Progenitor cell of endocrine pancreas (in vitro differentiated cells): ENCODE measurements at places on chromosomes 6 and 20.
A peak's percentile ranks its signal among the peaks of the same experiment; 100 is the strongest.

DNA sequence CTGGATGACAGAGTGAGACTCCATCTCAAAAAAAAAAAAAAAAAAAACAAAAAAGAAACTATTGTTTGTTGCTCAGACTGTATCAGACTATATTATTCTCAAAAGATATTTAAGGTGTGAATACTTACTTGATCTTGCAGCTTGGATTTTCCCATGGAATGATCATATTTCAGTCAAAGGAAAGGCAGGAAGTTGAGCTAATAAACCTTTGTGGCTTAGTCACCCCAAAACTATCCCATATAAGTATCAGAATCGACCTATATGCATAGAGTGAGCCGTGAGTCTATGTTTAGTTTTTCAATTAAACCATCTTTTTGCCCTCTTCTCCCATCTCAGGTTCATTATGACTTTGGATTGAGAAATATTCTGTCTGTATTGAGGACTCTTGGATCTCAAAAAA is 152.6 kb downstream of the DNAH8 start:
- H3K4me1 ChIP-seq = no peaks in the 10 kb centered on the region
- no peak overlapping the region for H3K4me3 ChIP-seq
- no peak overlapping the region for H3K27ac ChIP-seq
- no peak for DNase-seq

GRCh38 chr20:54364365-54364764 is 111.0 kb upstream of the DOK5 start:
- H3K4me3 ChIP-seq = no peak overlapping the region
- H3K27me3 ChIP-seq = no peaks in the 10 kb centered on the region
- no peak for DNase-seq
- H3K27ac ChIP-seq = no peak overlapping the region
- peaks cover 5% of the 10 kb centered on the region for H3K4me1 ChIP-seq
- H3K36me3 ChIP-seq = no peaks in the 10 kb centered on the region

DNA sequence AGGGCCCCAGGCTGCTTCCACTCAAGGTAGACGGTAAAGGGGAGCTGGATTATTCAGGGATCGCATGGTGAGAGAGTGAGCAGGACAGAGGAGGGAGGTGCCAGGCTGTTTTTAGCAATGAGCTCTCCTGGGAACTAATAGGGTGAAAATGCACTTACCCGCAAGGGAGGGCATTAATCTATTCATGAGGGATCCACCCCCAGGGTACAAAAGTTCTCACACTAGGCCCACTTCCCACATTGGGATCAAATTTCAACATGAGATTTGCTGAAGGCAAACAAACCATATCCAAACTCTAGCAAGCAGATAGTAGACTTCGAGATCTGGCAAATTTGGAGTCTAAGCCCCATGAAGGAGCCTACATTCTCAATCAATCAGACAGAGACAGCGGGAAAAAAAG is 408.6 kb downstream of the RNF144B start:
- H3K36me3 ChIP-seq = no peaks in the 10 kb centered on the region
- peaks cover 7% of the 10 kb centered on the region for H3K4me1 ChIP-seq
- no peak for DNase-seq
- H3K27me3 ChIP-seq = no peaks in the 10 kb centered on the region
- H3K27ac ChIP-seq = peak overlapping the region; percentile 12
- no peak overlapping the region for H3K4me3 ChIP-seq

DNA sequence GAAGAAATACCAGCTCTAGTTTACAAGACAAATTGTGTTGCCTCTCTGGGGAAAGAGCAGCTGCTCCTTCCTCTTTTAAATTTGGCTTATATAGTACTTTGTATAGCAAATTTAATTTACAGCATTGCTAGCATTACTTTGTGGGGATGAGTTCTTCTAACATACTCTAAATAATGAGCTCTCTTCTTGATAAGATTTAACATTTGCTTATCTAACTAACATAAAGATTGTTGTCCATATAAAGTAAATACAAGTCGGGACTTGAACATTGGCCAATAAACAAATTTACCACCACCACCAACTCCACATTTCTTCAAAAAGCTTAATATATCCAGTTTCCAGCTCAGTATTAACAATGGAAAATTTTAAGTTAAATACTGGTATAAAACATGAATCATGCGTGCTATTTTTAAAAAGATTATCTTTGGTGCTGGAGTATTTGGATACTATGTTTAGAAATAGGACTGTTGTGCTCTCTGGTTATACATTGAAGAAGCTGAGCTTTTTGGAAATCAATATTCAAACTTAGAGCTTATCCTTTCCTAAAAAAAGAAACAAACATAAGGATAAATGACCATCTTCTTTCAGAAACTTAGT is 1146.9 kb upstream of the GJE1 start:
- no peak for DNase-seq
- H3K27me3 ChIP-seq = no peaks in the 10 kb centered on the region
- H3K4me1 ChIP-seq = peaks cover 2% of the 10 kb centered on the region
- H3K4me3 ChIP-seq = no peak overlapping the region

GRCh38 chr6:145032562-145033145 is 702.7 kb downstream of the EPM2A start:
- H3K36me3 ChIP-seq = no peaks in the 10 kb centered on the region
- no peak overlapping the region for H3K4me3 ChIP-seq
- H3K27ac ChIP-seq = no peak overlapping the region
- H3K4me1 ChIP-seq = peaks cover 6% of the 10 kb centered on the region
- no peaks in the 10 kb centered on the region for H3K27me3 ChIP-seq

DNA sequence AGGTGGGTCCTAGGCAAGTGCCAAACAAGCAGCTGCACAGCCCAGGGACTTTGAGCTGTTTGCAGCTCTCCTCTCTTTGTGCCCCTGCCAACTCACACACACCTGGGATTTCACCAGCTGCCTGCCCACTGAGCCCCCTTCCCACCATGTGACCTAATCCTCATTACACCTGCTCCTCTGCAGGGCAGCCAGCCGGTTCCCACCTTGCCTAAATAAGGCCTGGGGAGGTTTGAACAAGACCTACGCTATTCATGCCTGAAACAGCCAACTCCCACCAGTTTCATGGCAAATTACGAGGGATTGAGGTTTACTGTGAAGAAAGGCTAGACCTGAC is 92.6 kb upstream of the SOX4 start:
- DNase-seq = no peak
- no peaks in the 10 kb centered on the region for H3K27me3 ChIP-seq
- no peak overlapping the region for H3K27ac ChIP-seq
- peaks cover 13% of the 10 kb centered on the region for H3K4me1 ChIP-seq
- no peak overlapping the region for H3K4me3 ChIP-seq

DNA sequence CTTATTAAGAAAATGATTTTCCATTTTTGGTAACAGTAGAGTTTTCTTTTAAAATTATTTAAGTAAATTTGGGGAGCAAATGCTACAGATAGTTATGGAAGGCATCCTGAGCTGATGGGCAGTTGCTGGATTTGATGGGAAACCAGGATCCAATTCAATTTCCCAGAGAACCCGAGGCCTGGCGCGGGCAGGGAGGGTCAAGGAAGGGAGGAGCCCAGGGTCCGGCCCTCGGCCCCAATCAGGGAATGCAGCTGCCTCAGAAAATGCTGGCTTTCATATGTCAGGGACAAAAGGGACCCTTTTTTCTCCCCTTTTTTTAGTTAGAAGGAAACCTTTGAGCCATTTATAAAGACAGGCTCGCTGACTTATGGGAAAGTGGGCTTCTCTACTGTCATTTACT is 42.1 kb downstream of the CTCFL start:
- H3K27ac ChIP-seq = no peak overlapping the region
- no peak for DNase-seq
- no peaks in the 10 kb centered on the region for H3K36me3 ChIP-seq
- no peak overlapping the region for H3K4me3 ChIP-seq
- H3K4me1 ChIP-seq = no peaks in the 10 kb centered on the region
- H3K27me3 ChIP-seq = peaks cover 7% of the 10 kb centered on the region

DNA sequence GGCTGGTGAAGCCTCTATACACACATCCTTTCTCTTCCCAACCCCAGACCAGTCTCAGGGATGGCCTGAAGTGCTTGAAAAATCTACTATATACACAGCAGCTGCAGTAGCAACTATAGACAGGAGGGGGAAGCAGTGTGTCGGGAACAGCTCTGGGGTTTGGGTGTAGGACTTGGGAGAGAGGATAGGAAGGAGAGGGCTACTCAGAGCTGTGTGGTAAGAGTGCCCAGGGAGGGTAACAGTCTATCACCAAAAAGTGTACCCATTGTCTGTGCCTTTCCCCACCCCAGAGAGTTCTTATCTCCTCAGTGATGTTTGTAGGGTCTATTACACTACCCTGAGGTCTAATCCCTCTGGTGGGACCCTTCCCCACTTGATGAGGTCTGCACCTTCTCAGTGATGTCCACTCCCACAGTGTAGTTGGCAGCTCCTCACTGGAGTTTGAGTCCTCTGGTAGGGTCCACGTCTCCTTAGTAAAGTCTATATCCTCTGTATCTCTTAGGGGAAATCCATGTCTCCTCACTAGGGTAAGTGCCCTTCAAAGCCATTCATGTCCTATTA is 1.5 kb upstream of the GGT7 start:
- H3K36me3 ChIP-seq = peaks cover 2% of the 10 kb centered on the region
- peak overlapping the region; percentile 80 for H3K4me3 ChIP-seq
- H3K4me1 ChIP-seq = peaks cover 32% of the 10 kb centered on the region
- no peak overlapping the region for H3K27ac ChIP-seq

- H3K27ac ChIP-seq = no peak overlapping the region
- H3K4me1 ChIP-seq = peaks cover 4% of the 10 kb centered on the region
- no peaks in the 10 kb centered on the region for H3K27me3 ChIP-seq
These were observed 24.4 kb downstream of the DUSP22 start for GRCh38 chr6:316753-317038.

- H3K27me3 ChIP-seq = no peaks in the 10 kb centered on the region
- DNase-seq = no peak
- peaks cover 14% of the 10 kb centered on the region for H3K4me1 ChIP-seq
- no peak overlapping the region for H3K4me3 ChIP-seq
- H3K27ac ChIP-seq = no peak overlapping the region
- H3K36me3 ChIP-seq = peaks cover 5% of the 10 kb centered on the region
These were observed 34.5 kb downstream of the SHLD1 start for GRCh38 chr20:5784735-5785134.

GRCh38 chr6:166258854-166259276 is 49.3 kb downstream of the PRR18 start:
- peaks cover 52% of the 10 kb centered on the region for H3K27me3 ChIP-seq
- no peak overlapping the region for H3K4me3 ChIP-seq
- DNase-seq = no peak

GRCh38 chr6:164928057-164928727 is 381.2 kb downstream of the C6orf118 start:
- no peak overlapping the region for H3K4me3 ChIP-seq
- H3K36me3 ChIP-seq = no peaks in the 10 kb centered on the region
- no peaks in the 10 kb centered on the region for H3K4me1 ChIP-seq
- H3K27me3 ChIP-seq = no peaks in the 10 kb centered on the region

GRCh38 chr6:22556266-22556665 is 13.1 kb upstream of the HDGFL1 start:
- DNase-seq = no peak
- H3K27ac ChIP-seq = no peak overlapping the region
- no peaks in the 10 kb centered on the region for H3K27me3 ChIP-seq
- H3K4me3 ChIP-seq = no peak overlapping the region
- H3K36me3 ChIP-seq = peaks cover 3% of the 10 kb centered on the region

DNA sequence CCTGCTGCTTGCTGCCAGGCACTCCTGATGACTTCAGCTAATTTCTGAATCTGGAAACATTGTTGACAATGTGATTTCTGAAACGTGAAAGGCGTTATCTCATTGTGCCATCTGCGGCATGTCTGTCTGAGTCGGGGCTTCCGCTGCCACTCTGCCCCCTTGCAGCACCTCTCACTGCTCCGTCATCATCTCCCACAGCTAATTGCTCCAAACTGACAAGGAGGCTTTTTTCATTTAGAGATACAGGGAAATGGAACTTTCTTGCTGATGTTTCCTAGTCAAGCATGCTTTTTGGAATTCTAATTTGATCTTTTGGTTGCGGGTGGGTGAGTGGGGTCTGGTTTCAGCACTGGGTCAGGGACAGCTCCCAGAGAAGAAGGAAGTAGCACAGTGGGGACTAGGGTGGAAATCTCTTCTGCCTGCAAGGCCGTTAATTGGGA is 233.5 kb downstream of the DHX35 start:
- H3K36me3 ChIP-seq = no peaks in the 10 kb centered on the region
- H3K27me3 ChIP-seq = peaks cover 29% of the 10 kb centered on the region
- H3K4me1 ChIP-seq = no peaks in the 10 kb centered on the region
- no peak overlapping the region for H3K4me3 ChIP-seq
- no peak overlapping the region for H3K27ac ChIP-seq
- DNase-seq = peak; percentile 12

DNA sequence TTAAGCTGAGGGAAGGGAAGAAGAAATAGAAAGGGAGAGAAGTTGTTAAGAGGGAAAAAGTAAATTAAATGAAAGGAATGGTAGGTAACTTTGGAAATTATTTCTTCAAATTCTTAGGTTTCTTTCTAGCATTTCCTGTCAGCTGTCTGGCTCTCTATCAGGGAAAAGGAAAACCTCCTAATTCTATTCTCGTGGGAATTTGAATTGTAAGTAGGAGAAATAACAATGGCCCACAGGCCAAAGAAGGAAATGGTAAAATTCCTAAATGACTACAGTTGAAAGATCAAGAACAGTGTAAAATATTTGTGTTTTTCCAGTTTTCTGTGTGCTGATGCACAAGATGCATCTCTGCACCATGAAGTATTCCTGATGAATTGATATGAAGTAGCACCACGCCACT is 173.0 kb downstream of the IBTK start:
- H3K4me1 ChIP-seq = peaks cover 2% of the 10 kb centered on the region
- DNase-seq = no peak
- no peak overlapping the region for H3K4me3 ChIP-seq
- H3K36me3 ChIP-seq = no peaks in the 10 kb centered on the region
- no peak overlapping the region for H3K27ac ChIP-seq

DNA sequence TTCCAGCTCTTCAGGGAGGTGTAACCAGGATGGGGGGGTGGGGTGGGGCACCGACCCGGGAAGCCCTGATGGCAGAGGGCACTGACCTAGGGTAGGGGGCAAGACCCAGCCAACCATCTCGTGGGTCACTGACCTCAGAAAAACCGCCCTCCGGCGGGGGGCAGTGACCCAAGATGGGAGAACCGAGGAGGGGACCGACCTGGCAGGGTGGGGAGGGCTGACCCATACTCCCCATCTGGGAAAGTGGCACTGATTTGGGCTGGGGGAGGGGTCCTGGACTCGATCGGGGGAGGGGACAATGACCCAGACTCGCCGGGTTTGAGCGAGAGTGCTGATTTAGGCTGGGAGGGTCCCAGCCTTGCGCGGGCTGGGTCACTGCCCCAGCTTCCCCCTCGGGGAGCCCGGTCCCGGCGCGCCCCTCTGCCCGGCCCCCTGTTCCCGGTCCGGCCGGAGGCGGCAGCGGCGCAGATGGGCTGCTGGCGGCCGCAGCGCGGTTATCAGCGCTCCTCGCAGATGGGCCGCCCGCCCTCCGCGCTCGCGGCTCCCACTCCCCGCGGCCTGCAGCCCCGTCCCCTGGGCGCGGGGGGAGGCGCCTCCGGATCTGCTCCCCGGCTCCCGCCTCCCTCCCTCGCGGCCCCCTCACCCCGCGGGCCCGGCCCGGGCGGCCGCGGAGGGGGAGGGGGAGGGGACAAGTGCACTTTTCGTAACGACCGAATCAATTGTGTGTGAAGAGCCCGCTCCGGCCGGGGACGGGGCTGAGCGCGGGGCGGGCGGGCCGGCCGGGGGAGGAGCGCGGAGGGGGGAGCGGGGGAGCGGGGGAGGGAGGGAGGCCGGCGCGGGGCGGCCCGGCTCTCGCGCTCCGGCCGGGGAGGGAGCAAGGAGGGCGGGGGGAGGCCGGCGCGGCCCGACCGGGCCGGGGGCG is 2.2 kb downstream of the NOL4L start:
- peak overlapping the region; percentile 60 for H3K4me3 ChIP-seq
- peaks cover 20% of the 10 kb centered on the region for H3K4me1 ChIP-seq
- peaks cover 29% of the 10 kb centered on the region for H3K27me3 ChIP-seq

- no peak overlapping the region for H3K27ac ChIP-seq
- peaks cover 6% of the 10 kb centered on the region for H3K4me1 ChIP-seq
- H3K36me3 ChIP-seq = peaks cover 13% of the 10 kb centered on the region
- no peaks in the 10 kb centered on the region for H3K27me3 ChIP-seq
These were observed 28.5 kb downstream of the AGPAT4 start for GRCh38 chr6:161245363-161245762.
